GM04504 (cell line): ENCODE measurements at places on chromosomes 2 and 18.

- DNase-seq: no peak
These were observed 32.4 kb upstream of the NCK2 start for GRCh38 chr2:105712166-105712915.

DNA sequence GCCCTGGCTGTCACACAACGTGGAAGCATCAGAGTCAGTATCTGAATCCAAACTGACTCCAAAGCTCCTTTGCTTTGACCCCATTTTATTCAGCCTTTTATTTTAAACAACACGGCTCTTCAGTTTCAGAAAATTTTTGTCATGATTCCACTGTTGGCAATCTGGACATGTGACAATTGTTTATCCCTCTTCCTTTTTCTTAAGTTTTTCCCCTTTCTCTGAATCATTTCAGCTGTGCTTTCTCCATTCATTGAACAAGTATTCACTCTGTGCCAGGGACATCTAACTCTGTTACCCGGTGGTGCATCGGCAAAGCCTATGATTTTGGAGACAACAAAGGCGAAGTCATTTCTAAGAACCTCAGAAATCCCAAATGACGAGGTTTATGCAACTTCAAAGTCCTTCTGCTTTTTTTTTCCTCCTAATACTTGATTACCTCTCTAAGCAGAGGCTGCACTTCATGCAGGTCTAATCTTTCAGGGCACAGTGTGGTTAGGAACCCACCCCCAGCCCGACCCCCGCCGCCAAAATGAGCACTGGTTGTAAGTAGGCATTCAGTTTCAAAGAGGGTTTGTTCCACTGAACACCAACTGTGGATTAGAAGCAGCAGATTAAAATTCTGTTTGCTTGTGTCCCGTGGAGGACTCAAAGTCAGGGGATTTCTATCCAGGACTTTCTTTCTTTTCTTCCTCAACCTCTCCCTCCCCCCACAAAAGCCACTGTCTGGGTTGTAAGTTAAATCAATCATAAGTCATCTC is 18.6 kb downstream of the ST6GAL2 start:
- no peak for DNase-seq

- peak; percentile 38 for DNase-seq
These were observed 276.3 kb downstream of the RND3 start for GRCh38 chr2:150211164-150211631.

- no peak for DNase-seq
These were observed 320.7 kb downstream of the MTX2 start for GRCh38 chr2:176589825-176590440.

GRCh38 chr2:223993634-223994232 is 36.5 kb downstream of the MRPL44 start:
- peak; percentile 59 for DNase-seq

- no peak for DNase-seq
These were observed 67.2 kb downstream of the MCFD2 start for GRCh38 chr2:46848447-46848846.

DNA sequence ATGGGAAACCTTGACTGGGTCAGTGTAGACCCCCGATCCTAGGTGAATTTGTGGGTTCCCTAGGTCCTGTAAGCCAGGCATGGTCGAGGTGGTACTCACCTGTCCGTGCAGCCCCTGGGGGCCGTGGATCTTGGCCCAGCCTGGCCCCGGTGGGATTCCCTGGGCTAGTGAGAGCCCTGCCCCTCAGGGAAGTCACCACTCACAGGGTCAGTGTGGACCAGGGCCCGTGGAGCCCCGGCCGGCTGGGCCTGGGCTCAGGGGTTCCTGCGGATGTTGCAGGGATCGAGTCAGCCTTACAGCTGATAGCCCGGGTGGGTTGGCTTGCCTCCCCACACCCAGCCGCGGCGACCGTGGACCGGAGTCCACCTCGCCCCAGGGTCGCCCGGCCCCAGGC is 528 bp downstream of the ATG9A start:
- DNase-seq: no peak

GRCh38 chr2:206792645-206793044 is 27.2 kb downstream of the FASTKD2 start:
- DNase-seq: no peak

- no peak for DNase-seq
These were observed 107.2 kb downstream of the COPS8 start for GRCh38 chr2:237192881-237193280.

- no peak for DNase-seq
These were observed 4.2 kb downstream of the ECEL1 start for GRCh38 chr2:232483311-232483922.

DNA sequence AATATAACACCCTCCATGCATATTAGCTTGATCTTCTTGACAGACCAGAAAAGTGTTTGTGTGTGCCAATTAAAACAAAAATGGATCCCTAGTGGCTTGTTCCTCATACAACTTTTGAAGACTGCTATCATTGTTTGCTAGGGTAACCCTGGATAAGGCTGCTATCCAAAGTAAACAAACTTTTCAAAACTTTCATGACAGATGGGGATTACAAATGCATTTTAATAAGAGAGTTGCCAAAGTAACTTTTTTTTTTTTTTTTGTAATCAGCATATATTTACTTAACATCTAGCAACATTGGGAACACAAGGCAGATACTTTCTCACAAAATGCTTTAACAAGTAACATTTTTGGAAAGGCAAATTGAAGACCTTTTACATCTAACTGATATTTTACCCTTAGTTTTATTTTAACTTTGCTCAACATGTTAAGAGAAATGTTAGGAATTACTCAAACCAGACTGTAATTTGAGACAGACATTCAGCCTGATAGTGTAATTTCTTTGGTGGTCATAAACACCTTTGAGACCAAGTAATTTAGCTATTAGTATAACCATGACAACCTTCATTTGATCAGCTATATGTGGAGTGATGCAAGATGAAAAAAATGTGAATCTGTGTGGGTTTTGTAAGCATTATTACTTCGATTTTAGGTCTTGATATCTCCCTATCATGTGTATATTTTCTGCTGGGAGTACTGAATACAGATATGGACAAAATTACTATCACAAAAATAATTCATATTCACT is 300.9 kb downstream of the ARHGAP15 start:
- DNase-seq: no peak

DNA sequence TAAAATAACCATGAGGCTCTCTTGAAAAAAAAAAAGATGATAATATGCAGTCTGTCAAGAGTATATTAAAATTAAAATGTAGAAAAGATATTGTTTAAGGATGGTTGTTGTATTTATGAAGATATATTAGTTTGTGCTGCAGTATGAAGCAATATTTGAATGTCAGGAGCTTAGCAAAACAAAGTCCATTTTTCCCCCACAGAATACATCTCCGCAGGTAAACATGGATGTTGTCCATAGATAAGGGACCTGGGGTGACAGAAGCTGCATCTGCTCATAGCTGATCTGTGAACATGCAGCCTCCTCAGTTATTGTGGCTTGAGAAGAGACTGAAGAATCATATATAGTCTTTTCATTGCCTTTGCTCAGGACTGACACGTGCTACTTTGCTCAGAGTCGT is 366.1 kb upstream of the MMADHC start:
- no peak for DNase-seq

DNA sequence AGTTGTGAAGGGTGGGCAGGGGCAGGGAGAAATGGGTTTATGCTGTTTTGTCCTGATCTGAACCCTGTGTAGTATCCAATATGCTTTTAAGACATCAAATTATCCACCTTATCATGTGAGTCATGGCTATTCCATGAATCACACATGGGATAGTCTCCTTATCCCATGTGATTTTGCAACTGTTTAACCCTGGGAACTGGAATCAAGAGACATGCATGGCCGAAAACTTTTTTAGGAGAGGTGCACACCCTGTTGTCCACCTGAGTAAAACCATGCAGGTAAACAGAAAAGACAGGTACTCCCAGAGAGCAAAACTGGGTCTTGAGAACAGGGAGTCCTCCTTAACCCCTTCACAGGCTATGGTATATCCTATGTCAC is 490.6 kb upstream of the HS6ST1 start:
- DNase-seq: no peak

DNA sequence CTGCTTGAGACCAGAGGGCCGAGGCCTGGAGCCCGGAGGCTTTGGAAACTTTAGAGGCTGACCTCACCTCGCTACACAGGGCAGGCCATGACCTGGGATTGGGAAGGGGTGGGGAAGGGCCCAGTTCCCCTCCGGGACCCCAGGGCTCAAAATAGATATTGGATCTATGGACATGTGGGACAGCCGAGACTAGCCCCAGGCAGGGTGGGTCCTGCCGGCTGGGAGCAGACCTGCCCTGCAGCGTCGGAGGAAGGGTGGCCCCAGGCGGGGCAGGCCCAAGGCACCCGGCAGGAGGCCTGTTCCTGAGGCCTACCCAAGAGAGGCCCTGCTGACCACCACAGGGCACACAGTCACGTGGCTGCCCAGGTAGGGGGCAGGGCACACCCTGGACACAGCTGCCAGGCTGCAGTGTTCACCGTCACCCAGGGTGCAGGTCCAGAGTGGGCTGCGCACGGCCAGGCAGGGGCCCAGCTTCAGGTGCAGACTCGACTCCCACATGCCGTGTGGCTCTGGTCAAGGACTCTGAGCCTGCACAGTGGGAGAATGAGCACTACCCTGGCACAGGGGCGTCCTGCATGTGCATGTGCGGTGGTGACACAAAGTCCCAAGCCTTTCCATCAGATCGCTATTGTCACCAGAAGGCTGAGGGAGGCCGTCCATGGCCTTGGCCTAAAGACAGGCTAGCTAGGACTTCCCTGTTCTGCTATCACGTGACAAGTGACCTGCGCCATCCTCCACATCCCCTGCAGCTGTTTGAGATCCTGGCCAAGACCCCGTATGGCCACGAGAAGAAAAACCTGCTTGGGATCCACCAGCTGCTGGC is 13.2 kb downstream of the ANO7 start:
- DNase-seq: no peak

- no peak for DNase-seq
These were observed 207.1 kb downstream of the NDUFA10 start for GRCh38 chr2:239818086-239818485.

DNA sequence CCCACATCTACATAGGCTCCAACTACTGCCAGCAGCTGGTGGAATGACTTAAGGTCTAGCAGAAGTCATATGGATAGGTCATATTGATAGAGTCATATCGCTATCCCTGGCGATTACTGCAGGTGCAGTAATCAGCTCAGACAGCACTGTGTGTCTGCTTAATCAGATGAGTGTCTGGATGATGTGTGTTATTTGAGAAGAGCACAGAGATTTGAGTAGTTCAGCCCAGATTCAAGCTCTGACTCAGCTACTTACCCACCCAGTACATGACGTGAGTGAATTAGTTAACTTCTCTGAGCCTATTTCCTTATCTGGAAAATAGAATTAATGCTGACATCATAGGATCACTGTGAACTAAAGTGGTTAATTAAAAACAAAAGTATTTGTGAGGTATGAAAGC is 78.9 kb downstream of the EHD3 start:
- DNase-seq: no peak

DNA sequence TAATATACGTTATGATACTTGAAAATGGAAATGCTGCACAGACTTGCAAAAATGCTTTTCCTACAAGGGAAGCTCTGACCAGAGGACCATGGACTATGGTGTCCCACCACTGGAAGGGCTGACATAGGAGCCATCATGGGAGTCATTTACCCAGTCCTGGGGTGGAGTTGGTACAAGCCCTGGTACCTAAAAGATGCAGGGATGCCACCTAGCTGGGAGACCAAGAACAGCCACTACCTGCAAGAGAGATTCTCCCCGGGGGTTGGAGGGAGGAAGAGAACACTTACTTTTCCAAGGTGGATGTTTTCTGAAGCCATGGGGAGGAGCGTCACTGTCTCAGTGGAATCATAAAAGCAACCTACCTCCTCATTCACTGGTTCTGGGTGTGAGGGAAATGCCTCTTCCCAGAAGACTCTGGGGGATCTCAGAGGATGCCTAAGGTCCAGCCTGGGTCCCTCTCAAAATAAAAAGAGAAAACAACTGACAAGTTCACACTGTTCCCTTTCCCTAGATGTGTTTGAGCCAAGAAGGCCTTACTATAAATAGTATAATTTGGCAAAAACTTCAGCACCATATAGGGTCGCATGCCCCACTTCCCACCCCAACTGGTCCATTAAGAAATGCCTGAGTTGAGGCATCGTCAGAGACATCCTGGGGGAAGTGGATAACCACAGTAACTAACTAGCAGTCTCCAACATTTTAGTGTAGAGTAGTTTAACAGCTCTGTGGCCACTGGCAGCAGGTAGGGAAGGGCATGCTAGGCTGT is 39.9 kb downstream of the REEP1 start:
- DNase-seq: no peak

DNA sequence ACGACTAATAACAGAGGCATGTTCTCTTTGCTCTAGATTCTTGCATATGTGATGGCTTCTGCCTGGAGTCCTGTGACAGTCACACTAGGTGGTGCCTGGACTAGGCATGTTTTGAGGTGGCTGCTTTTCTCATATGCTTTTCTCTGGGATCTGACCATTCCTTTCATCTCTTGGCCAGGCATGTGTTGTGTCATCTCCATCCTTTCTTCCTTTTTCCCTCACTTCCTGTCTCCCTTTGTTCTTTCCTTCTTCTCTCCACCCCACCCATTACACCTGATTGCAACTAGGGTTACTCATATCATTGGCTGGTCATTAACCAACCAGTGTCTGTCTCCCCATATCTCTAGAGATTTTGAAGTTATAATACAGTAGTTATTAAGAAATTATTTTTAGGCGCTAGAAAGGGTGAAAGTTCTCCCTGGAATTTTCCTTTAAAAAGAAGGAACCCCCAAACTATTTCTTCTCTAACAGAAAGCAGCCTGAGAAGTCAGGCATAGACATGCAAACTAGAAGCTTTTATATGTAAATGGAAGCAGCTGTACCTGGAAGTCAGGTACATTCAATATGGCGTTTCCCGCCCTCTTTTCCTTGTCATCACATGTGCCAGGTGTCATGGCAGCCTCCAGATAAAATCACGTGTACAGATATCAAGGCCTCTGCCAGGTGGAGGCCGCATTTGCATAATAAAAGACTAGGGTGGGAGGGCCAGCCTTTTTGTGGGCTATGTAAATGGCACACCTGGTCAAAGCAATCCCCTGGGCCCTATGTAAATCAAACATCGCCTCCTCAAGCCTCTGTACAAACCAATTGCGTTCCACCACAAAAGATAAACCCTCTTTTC is 220.4 kb upstream of the MEX3C start:
- DNase-seq: no peak

DNA sequence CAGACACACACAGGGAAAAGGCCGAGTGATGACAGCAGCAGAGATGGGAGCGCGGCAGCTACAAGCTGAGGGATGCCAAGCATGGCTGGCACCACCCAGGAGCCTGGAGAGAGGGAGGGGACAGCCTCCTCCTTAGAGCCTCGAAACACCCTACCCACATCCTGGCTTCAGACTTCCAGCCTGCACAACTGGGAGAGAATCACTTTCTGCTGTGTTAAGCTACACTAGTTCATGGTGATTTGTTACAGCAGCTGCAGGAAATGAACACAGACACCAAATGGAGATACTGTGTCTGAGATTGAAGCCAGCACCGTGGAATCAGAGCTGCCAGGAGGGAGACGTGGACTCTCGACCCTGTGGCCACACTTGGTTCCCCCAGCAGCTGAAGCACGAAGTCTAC is 27.5 kb upstream of the FOSL2 start:
- no peak for DNase-seq

DNA sequence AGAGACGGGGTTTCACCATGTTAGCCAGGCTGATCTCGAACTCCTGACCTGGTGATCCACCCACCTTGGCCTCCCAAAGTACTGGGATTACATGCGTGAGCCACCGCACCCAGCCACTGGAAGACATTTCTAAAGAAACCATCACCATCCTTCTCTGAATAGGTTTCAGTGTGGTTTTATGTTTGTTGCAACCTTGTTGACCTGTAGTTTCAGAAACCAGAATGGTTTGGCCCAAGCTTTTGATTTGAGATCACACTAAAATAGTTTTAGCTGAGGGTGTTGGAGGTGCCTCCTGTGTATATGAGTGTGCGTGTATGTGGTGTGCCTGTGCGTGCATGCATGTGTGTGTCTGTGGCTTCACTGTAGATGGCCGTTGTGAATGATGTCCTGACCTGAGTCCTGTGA is 26.2 kb downstream of the INPP4A start:
- DNase-seq: no peak
